Fibroblast of gingiva (primary cell): ENCODE measurements at places on chromosomes 7 and 10.

- DNase-seq, result no peak
These were observed 118.7 kb downstream of the ZNF365 start for GRCh38 chr10:62492870-62493180.

DNA sequence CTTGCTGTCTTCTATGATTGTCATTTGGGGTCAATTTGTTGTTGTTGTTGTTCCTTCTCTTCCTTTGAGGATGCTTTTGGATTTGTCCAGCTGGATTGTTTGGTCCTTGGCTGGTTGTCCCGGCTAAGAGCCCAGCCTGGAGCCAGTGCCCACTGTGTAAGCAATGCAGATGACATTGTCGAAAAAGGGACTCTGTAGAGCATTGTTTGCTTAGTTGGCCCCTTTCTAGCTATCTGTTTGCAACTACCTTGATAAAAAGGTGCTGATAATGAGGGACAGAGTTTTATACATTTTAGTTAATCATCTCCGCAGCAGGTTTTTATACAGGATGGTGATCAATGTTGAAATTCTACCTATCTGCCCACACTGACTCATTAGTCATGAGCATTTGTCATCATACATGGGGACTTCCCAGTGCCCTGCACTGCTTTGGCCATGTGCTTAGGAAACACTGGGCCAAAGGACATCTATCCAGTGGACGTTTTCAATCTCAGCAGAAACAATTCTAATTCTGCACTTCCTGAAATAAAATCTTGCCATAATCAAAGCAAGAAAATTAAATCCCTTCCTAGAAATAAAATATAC is 311.9 kb downstream of the GRM8 start:
- DNase-seq, result no peak

- peak; percentile 25 for DNase-seq
These were observed 228.9 kb upstream of the CELF2 start for GRCh38 chr10:10788761-10789160.

GRCh38 chr7:119720541-119720940 is 552.4 kb upstream of the KCND2 start:
- peak; percentile 76 for DNase-seq

- no peak for DNase-seq
These were observed 1.1 kb upstream of the RABGEF1 start for GRCh38 chr7:66739477-66739876.

GRCh38 chr7:30870821-30871518 is 40.7 kb upstream of the AQP1 start:
- DNase-seq, result no peak

DNA sequence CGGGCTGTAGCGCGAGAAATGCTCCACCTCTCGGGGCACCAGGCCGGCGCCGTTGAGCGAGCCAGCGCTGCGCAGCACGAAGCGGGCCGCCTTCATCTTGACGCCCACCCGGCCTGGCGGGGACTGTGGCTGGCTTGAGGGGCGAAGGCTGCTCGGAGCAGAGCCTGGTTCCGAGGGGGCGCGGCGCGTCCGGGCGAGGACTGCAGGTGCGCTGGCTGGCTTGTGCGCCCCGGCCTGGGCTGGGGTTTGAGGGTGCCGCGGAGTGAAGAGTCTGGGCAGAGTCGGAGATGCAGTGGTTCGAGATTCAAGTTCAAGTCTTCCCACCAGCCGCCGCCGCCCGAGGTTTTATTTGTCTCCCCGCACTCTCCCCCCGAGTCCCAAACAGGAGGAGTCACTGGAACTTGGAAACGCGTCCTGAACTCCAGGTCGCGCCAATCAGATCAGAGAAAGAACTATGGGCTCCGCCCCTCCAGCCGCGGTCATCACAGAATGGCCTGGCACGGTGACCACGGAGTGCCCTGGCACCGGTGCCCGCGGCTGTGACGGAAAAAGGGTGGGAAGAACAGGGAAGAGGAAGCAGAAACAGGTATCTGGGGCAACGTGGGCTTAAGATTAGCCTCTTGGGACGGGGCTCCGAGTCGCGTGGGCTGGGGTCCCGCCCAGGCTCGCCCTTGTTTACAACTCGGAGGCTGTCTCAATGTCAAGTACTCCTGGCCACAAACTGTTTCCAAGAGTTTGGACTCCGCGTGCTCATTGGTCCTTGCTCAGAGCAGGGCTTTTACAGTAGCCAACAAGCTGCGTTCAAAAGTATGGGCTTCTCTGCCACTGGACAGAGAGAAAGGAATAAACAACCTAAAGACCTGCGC is at the start of gene PDK4:
PDK4 (minus strand) TSS at position 319 of the 866 bp plus-strand sequence; CDS start at position 96, 223 bp downstream.
- peak; percentile 80 for DNase-seq

DNA sequence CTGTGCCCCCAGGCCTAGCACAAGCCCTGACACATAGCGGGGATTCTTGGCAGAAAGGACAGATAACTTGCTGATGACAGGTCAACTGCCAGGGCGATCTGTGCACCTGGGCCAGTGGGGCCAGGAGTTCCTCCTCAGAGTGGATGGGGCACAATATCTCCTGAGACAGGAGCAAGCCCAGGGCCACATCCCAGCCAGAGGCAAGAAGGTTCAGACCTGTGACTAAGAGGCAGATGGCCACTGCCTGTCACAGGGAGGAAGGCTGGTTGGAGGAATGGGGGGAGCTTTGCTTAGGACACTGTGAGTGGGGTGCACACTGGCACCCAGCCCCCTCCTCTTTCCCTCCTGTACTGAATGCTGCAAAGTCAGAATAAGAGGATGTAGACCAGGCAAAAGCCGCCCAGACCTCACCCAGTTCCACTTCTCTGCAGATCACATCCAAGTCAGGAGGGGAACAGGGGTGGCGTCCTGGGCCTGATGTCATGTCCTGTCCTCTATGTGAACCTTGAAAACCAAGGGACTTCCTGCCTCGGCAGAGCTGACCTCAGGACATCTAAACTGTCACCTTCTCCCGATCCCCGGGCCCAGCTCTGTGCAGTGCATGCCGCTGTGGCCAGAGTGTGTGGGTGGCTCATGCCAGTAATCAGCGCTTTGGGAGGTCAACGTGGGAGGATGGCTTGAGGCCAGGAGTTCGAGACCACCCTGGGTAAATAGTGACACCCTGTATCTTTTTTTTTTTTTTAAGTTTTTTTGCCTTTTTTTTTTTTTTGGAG is 1.3 kb downstream of the GUSB start:
- DNase-seq, result no peak

GRCh38 chr10:48567346-48567745 is 37.5 kb downstream of the ARHGAP22 start:
- DNase-seq, result no peak
